ENCODE measurements at places on chromosomes 13 and 19. TPM values are rescaled to one million over a fixed set of nuclear protein-coding genes. Genes with fewer than 3 reads are reported as not detected.

The CLEC17A gene
- polyA plus RNA-seq: not detected

DNA sequence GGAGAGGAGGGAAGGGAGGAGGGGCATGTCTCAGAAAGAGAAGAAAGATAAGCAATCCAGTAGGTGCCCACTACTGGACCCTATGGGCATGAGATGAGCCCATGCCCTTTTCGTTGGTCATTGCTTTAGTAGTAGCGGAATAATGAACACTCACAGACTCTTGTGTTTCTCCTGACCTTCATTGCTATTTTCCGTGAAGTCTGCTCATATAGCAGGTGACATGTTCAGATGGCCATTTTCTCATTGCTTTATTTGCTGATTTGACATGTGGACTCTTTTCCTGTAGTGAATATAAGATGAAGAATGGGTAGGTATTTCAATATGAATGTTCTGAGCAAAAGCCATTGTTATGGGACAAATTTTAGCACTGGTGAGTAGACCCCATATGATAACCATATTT, 16.4 kb downstream of the WDFY2 start:
- no peaks in the 10 kb centered on the region for H3K36me3 ChIP-seq
- no peak overlapping the region for H3K27ac ChIP-seq
- no peak for DNase-seq
- no peak overlapping the region for H3K4me3 ChIP-seq

- no peak overlapping the region for H3K4me3 ChIP-seq
- no peaks in the 10 kb centered on the region for H3K4me1 ChIP-seq
- no peak for DNase-seq
- no peak overlapping the region for H3K27ac ChIP-seq
Observed at GRCh38 chr19:28609091-28609755, 603.7 kb downstream of the UQCRFS1 start.

DNA sequence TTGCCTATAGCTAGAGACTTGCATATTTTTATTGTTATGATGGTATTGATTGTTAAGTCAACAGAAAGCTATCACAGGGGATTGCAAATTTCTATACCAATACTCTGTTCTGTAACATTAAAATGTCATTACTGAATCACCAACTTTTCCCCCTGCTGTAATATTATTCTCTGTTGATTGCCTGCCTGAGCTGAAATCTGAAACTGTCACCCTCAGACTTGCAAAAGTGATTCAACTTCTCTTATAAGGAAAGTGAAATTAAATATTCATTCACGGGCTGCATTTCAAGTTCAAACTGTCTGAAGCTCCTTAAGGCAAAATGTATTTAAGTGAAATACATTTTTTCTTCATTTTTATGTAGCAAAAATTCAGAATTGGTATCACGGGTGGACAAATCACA, 723.2 kb downstream of the PCDH9 start:
- H3K4me1 ChIP-seq: no peaks in the 10 kb centered on the region
- H3K36me3 ChIP-seq: no peaks in the 10 kb centered on the region
- no peaks in the 10 kb centered on the region for H3K27me3 ChIP-seq
- H3K27ac ChIP-seq: no peak overlapping the region
- H3K4me3 ChIP-seq: no peak overlapping the region

GRCh38 chr19:42274065-42274682, 5.1 kb downstream of the CIC start:
- peaks cover 5% of the 10 kb centered on the region for H3K36me3 ChIP-seq
- no peak for DNase-seq
- peak overlapping the region; percentile 16 for H3K27ac ChIP-seq
- no peak overlapping the region for H3K4me3 ChIP-seq
- no peaks in the 10 kb centered on the region for H3K27me3 ChIP-seq
